NCI-H146 (cell line): ENCODE measurements at places on chromosomes 11 and 22.

DNA sequence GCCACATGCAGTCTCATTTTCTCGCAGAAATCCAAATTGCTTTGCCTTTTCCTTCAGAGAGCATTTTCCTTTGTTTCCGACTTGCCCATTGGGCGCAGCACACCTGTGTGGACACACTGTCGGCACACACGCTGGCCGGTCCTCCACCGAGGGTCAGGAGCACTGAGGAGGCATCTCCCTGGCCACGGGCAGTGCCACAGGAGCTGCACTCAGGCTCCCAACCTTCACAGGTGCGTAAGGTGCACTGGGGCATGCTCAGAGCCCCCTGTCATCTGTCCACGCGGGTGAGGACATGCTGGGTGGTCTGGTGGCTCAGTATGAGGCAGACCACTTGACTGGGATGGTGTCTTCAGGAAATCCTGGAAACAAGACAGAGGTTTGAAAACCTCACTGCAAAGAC lies 779.1 kb downstream of the BRD1 start:
- no peak for DNase-seq

- peak; percentile 87 for DNase-seq
Measured at GRCh38 chr11:129853518-129854231, 38.0 kb downstream of the TMEM45B start.

- DNase-seq = peak; percentile 86
Measured at GRCh38 chr22:40479126-40479800, 108.9 kb downstream of the SGSM3 start.

DNA sequence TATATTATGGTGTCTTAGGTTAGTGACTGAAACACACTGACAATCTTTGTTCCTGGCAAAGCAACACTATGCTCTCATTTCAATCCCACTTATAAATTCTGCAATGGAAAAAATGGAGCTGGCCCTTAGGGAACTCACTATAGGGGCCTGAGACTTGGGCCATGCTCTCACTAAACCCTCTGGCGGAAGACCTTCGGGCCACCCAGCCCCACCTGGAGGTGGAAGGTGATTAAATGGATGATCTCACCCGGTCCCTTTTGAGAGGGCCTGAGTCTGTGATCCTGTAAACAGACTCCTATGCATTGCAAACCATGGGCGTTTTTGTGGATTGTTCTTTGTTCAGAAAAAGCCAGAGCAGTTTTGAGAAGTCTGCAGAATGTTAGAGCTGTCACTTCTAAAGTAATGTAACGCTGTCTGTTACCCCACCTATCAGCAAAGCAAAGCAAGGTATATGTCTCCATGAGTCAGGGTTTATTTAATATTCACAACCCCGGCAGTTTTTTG lies 17.0 kb upstream of the CDON start:
- DNase-seq = peak; percentile 50

- DNase-seq = no peak
Measured at GRCh38 chr11:45671246-45672171, 6.1 kb upstream of the CHST1 start.

- DNase-seq = no peak
Measured at GRCh38 chr11:6030708-6031405, at the start of gene OR56A1. OR56A1 (minus strand) TSS chr11:6030758; CDS start chr11:6027692, 3,066 bp downstream.

- DNase-seq = no peak
Measured at GRCh38 chr22:37792494-37792893, 15.2 kb upstream of the GCAT start.

GRCh38 chr11:35163702-35164496 lies 24.9 kb downstream of the CD44 start:
- DNase-seq = no peak

GRCh38 chr22:49934160-49934890 lies 15.9 kb downstream of the CRELD2 start:
- no peak for DNase-seq
